HFFc6 (cell line): ENCODE measurements at places on chromosomes 16 and 17. TPM values are rescaled to one million over a fixed set of nuclear protein-coding genes. Genes with fewer than 3 reads are reported as not detected.
A peak's percentile ranks its signal among the peaks of the same experiment; 100 is the strongest.

GRCh38 chr17:3963237-3964201, 718 bp downstream of the ATP2A3 start:
- no peak for DNase-seq

DNA sequence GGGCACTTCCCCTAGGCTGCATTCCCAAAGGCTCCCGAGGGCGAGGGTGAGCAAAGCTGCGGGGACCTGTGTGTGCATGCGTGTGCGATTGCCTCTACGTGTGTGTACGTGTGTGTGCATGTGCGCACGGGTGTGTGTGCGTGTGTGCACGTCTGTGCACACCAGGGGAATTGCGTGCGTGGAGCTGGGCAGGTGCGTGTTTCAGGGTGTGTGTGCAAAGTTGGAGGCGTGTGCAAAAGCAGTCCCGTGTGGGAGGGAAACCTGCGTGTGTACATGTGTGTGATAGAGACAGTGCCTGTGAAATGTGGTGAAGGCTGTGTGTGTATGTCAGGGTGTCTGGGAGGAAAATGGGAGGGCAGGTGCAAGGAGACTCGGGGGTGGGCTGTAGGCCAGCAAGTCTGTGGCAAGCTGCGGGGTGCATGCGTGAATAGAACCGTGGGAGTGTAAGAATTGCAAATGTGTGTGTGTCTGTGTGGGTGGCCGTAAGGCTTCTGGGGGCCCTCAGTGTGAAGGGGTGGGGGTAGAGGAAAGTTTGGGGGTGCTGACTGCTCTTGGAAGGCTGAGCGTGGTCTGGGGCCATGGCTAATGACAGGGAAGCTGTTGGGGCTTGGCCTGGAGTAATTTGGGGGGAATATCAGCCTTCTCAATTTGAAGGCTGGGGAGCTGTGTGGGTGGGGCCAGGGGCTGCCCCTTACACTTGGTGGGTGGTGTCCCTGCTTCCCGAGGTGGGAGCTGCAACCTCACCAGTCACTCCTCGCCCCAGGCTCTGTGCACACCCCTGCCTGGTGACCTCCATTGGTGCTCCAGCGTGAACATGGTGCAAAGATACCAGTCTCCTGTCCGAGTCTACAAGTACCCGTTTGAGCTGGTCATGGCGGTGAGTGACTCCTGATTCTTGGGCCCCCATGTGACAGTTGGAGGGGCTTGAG, 644 bp downstream of the SEC14L5 start:
- no peak for DNase-seq

GRCh38 chr17:55286681-55287589, 22.2 kb downstream of the HLF start:
- no peak for DNase-seq

GRCh38 chr17:81002409-81003361, 11.0 kb downstream of the CHMP6 start:
- peak; percentile 39 for DNase-seq

GRCh38 chr16:84566545-84567257, 51.2 kb downstream of the COTL1 start:
- no peak for DNase-seq

BICDL2 gene
- total RNA-seq: 0.21 TPM in 1 of 3 replicates, not detected in the others
